ENCODE measurements at places on chromosomes 3 and 15.
A peak's percentile ranks its signal among the peaks of the same experiment; 100 is the strongest.

DNA sequence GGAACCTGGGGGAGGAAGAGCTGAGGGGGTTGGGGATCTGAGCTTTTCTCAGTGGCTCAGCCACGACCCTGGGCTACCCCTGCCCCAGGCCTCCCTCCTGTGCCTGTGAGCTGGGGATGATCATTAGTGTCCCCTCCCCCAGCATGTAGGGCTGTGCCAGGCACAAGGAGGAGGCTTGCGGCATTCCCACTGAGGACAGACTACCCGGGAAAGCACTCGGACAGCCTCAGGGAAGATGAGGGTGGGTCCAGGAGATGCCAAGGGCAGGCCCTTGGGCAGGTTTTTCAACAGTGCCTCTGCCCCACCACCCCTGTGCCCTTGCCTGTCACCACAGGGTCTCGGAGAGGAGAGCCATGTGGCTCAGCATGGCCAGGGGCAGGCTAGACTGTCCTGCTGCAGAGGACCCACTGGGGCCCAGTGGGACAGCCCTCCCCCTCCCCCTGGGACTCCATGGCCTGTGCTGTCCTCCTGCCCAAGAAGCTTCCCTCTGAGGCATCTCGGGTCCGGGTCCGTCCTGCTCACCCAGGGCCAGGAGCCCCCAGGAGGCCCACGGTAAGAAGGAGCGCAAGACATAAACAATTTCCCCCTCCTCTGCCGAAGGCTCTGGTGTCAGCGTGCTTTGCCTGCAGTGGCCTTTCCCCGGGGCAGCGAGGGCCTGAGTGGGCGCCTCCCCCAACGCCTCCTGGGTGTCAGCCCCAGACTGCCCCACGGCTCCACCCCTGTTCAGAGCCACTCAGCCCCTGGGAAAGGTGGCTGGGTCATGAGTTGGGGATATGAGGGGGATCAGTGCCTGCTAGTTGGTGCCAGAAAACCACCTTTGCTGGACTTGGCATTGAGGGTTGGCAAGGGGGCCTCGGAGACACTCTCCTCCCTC is 192.5 kb downstream of the GOLGA6L6 start:
- peak; percentile 10 for DNase-seq

GRCh38 chr3:186790261-186790981 is 7.0 kb downstream of the EIF4A2 start:
- DNase-seq: no peak

- no peak for DNase-seq
Measured at GRCh38 chr3:78857494-78858111, 910.2 kb downstream of the ROBO1 start.

DNA sequence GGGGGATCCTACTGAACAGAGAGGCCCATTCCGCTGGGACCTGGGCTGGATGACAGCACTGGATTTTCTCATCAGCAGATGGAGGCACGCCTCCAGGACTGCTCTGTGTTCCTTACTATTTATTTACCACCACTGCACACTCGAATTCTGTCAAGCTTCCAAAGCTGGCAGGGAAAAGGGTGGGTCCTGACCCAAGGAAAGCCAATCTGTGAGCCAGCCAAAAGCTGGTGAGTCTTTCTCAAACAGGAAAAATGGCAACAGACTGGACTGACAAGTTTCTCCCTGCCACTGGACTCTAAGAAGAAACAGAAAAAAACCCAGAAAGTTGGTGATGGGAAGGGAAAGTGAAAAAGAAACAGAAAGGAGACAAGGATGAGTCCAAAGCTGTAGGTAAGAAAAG is 37.8 kb downstream of the CD47 start:
- no peak for DNase-seq

DNA sequence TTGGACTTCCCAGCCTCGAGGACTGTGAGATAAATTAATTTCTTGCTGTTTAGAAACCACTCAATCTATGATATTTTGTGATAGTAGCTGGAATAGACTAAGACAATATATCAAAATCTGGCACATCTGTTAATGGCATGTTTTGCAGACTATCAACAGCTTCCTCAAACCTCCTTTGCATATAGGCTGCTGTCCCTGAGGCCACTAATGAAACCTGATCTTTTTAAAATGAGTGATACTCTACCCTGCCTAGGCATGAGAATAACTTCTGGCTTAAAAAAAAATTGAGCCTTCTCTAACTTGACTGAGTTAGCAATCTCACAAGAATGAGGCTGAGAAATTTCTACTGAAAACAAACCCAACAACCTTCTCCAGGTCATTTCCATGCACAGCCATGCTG is 176.0 kb upstream of the CRBN start:
- no peak for DNase-seq

DNA sequence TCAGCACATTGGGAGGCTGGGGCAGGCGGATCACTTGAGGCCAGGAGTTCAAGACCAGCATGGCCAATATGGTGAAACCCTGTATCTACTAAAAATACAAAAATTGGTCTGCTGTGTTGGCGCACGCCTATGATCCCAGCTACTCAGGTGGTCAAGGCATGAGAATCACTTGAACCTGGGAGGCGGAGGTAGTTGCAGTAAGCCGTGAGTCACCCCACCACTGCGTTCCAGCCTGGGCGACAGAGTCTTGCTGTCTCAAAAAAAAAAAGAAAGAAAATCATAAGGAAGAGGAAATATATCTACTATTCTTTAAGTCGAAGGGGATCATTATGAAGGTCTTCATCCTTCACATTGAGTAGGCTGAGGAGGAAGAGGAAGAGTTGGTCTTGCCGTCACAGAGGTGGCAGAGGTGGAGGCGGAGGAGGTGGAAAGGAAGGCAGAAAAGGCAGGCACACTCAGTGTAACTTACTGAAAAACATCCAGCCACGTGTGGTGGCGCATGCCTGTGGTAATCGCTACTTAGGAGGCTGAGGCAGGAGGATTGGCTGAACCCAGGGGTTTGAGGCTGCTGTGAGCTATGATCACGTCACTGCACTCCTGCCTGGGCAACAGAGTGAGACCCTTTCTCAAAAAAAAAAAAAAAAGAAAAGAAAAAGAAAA is 14.2 kb downstream of the CSK start:
- no peak for DNase-seq

- no peak for DNase-seq
Measured at GRCh38 chr15:58830556-58830955, 59.5 kb downstream of the MINDY2 start.

DNA sequence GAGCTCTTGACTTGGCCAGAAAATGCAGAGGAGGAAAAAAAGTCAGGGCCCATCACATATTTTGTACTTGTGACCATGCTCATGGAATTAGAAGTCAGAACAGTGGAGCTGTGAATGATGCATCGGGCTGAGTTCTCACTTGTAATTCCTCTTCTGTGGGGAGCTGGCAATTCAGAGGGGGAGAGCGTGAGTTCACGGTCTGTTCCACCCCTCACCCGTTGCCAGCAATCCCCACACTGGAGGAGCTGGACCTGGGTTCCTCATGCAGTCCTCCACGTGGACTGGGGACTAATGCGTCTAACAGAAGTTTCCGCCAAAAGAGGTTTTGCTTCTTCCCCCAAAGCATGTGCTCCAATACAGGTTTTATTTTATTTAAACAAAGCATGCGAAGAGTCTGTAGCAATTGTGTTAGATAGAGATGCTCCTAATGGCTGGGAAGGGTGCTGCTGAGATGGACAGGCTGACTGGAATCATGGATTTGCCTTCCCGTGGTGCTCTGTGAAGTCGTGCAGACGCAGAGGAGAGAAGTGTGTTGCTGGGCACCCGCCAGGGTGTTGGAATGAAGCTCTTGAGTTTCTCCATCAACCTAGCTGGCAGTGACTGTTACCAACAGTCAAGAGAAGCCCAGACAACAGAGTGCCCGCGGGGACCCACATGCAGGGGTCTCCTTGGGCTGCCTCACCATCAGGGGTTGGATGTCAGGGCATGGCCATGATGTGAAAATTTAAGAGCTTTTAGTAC is 77.4 kb upstream of the PCSK6 start:
- no peak for DNase-seq

- no peak for DNase-seq
Measured at GRCh38 chr3:114709102-114709501, 415.3 kb downstream of the TIGIT start.

DNA sequence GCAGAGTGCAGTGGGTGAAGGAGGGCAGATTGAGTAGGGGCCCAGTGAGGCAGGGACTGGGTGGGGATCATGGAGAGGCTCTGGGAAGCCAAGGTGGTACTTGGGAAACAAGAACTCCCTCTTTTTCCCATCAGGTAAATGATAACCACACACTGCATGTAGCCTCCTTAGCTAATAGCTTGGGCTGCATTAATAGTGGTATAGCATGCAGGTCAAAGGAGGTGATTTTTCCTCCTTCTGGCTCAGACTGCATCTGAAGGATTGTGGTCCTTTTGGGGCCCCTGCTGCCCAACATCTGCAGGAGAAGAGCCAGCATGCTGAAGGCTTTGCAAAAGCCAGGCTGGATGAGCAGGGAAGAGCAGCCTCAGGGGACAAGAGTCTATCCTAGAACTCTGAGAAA is 45.4 kb downstream of the PPCDC start:
- no peak for DNase-seq

DNA sequence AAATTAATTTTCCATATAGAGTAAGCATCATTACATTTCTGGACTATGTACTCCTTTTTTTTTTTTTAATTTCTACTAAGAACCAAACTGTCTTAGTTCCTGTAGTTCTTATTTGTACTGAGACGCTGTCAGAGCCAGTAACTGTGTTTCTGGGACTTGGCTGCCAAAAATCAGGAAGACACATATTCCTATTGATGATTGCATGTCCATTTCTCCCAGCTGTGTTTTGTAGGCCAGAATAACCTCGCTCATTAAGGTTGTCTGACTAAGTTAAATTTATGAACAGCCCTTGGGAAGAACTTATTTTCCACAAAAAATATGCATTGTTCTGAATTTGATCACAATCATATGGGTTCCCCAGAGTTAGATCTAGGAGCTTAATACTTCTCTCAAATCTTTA is 29.5 kb downstream of the PLSCR5 start:
- DNase-seq: no peak

- DNase-seq: peak; percentile 91
Measured at GRCh38 chr15:77496715-77497109, 76.0 kb downstream of the HMG20A start.

DNA sequence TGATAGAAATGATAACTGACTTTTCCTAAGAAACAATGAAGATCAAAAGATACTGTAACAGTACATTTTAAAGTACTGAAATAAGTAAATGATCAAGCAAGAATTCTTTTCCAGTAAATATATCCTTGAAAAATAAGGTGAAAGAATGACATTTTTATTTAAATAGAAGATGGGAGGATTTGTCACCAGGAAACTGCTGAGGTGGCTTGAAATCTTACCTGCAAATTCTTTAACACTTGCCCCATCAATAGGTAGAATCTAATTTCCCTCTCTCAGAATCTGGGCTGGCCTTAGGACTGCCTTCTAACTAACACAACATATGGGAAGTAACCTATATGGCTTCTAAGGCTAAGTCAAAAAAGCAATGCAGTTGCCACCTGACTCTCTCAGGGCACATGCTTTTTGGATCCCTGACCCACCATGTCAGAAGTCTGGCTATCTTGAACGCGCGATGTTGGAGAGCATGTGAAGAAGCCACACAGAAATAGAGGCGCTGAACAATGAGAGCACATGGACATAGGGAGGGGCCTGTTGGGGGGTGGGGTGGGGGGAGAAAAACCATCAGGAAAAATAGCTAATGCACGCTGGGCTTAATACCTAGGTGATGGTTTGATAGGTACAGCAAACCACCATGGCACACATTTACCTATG is 11.5 kb downstream of the ACSBG1 start:
- no peak for DNase-seq

DNA sequence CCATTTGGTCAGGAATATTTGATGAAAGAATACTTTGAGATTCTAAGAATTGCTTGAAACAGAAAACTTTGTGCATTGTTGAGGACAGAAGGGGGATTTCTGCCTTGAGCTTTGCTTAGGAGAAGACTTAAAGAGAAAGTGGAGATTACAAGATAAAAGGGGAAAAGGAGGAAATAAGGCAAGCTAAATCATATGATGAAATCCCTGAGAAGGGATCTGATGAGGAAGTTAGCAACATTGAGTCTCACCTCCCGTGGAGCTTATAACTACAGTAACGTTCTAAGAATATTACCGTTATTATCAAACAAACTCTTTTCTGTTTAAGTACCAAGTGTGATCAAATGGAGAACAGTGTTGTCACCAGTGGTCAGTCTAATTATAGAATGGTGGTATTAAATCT is 414.7 kb upstream of the NAALADL2 start:
- no peak for DNase-seq

GRCh38 chr15:94164971-94165370 is 66.4 kb upstream of the MCTP2 start:
- no peak for DNase-seq

DNA sequence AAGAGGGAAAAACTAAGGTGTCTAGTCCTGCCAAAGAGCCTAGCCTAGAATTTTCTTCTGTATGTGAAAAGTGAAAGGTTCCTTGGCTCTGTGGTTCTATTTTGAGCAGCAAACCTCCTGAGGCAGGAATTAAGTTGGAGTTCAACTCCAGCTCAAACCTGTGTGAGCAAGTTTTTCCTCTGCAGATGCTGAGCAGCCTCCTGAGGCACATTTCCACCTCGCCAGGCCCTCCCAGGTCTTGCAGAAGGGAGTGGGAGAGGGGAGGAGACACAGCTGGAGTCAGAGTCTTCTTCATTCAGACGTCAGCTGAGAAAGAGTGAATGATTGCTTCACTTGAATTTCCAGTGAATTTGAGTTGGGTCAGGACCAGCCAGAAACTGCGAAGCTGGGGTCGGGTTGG is 69.5 kb upstream of the ETV5 start:
- DNase-seq: no peak

DNA sequence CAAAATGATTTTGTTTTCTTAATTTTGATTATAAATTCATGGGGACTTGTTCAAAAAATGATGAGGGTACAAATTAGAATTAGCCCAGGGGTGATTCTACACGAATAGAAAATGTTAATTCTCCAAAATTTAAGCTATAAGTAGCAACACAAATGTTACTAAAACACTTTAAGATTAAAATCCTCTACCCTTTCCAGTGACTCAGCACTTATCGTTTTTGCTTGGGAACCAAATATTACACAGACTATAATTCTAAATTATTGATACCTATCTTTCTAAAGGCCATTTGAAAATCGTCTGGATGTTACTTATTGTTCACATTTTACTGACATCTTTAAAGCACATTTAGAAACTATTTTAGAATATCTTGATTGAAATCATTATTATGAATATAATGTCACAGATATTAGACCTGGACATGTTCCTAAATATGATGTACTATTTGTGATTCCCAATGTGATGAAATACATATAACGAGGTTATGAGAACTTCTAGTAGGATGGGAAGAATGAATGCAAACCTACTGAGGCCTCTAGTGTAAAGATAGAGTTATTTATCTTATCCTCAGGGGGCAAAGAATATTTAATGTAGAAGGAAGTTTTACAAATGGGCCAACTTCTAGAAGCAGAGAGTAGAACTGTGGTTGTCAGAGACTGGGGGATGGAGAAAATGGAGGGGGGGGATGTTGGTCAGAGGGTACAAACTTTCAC is 132.0 kb upstream of the TP63 start:
- DNase-seq: no peak

DNA sequence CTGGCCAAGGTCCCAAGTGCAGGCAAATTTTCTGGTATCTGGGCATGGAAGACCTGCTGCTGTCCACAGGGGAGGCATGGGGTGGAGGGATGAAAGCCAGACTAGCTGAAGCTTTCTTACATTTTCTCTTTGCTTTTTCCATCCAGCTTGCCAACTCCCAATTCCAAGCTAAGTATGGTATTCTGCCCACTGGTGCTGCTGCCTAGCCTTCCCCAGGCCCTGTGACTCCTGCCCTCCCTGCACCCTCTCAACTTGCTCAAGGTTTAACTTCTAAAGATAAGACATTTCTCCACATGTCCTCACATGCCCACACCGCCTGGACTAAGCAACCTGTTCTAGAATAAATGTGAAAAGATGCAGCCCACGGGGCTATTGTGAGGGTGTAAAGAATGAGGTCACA is 59.5 kb upstream of the HACD2 start:
- no peak for DNase-seq
